ENCODE measurements at places on chromosomes 1 and 21.

DNA sequence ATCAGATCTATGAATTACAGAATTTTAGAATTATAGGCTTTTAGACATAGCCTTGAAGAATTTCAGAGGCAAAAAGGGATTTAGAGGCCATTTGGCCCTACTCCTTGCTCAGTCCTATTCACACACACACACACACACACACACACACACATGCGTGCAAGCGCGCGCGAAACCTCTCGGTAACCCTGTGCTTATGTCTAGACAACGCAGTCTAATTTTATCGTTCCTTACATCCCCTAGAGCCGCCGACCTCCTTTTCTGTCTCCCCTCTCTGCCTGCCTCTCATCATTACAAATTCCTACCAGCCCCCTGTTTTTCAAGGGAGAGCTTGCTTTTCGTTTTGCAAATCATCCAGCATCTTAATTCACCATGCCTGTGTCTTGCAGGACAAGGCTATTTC is 252.1 kb downstream of the FOXD2 start:
- no peak for DNase-seq

- no peak for DNase-seq
Measured at GRCh38 chr1:229864686-229865230, 202.3 kb upstream of the GALNT2 start.

GRCh38 chr1:210624722-210625121 is 296.0 kb downstream of the HHAT start:
- no peak for DNase-seq

DNA sequence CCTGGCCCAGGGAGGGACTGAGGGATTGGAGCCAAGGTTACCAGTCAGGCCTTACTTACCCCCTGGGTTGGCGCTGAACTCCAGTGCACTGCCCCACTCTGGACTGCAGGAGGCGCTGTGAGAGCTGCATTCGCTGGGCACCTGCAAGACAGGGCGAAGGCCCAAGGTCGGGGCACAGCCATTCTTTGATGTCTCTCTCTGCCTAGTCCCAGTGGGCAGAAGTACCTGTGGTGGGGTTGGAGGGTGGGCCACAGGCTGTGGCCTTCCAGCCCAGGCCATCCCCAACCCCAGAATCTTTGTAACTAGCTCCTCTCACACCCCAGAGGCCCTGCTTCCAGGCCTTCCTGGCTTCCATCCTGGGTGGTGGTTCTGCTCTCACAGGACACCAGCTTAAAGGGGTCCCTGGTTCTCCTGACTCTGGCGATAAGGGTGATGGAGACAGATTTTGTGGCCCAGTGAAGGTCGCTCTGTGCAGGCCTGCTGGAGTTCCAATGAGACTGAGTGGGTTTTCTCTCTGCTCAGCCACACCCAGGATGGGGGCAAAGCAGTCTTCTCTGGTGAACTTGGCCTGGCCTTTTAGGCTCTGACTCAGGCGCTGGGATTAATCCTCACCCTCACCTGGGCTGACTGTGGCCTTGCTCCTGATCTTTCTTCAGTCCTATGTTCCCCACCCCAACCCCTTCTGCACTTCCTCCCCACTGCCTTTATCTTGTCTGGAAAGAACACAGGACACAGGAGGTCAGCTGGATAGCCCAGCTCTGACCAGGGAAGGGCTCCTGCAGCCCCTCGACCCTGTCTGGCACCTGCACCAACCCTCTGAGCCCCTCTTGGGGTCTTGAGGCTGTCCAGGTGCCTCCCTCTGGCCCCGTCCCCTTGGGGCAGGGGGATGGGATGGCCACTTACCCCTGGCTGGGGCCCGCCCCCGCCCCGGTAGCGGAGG is 954 bp downstream of the MYOG start:
- no peak for DNase-seq

- DNase-seq: no peak
Measured at GRCh38 chr1:214400131-214400530, 119.2 kb downstream of the SMYD2 start.

GRCh38 chr1:211704543-211704942 is 29.1 kb upstream of the NEK2 start:
- no peak for DNase-seq

GRCh38 chr21:28893687-28894086 is 99.0 kb downstream of the LTN1 start:
- DNase-seq: no peak

- DNase-seq: no peak
Measured at GRCh38 chr1:92968138-92969032, 7.1 kb upstream of the DIPK1A start.

GRCh38 chr1:32125313-32125712 is 17.5 kb downstream of the KPNA6 start:
- DNase-seq: no peak

DNA sequence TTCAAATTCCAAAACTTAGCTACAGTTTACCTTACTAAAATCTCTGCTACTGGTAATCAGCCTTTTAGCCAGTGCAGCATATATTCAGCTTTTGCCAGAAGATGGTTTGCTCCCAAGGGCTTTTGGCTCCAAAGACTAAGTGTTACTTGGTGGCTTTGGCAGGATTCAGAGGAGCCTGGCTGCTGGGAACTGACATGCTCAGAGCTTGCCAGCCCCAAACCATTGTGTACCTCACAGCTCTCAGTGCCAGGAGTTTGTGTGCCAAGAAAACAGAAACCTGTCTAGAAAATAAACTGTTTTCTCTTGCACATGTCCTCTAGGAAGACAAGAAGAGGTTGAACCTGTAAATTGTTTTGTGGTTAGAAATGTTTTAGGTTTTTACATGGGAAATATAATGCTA is 315.9 kb downstream of the ST6GALNAC3 start:
- no peak for DNase-seq

GRCh38 chr1:31510304-31510703 is 66.0 kb upstream of the TINAGL1 start:
- no peak for DNase-seq

- DNase-seq: no peak
Measured at GRCh38 chr1:197595304-197595904, 179.9 kb downstream of the DENND1B start.

- DNase-seq: no peak
Measured at GRCh38 chr1:54874079-54874830, 12.7 kb downstream of the DHCR24 start.
